ENCODE measurements at places on chromosomes 7 and 10. TPM values are rescaled to one million over a fixed set of nuclear protein-coding genes. Genes with fewer than 3 reads are reported as not detected.
A peak's percentile ranks its signal among the peaks of the same experiment; 100 is the strongest.

DNA sequence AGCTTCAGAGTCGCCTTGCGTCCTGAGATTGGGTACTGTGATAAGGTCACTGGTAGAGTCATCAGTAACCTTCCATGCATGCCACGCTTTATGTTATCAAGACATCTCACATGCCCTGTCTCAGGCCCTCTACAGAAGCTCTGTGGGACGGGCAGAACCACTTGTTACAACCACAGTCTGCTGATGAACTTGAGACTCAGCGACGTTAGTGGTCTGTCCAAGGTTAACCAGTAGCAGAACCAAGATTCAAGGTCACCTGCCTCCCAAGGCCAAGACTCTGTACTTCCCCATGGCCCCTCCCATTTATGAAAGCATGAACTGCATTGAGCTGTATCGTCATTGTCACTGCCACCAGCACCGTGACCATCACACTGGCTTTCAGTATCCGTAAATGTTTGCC is 15.0 kb downstream of the IQCE start:
- DNase-seq, result no peak

- no peak for DNase-seq
These were observed 70.0 kb upstream of the SFMBT2 start for GRCh38 chr10:7480742-7481367.

GRCh38 chr10:119395280-119396007 is 147.1 kb downstream of the RGS10 start:
- peak; percentile 79 for DNase-seq

DNA sequence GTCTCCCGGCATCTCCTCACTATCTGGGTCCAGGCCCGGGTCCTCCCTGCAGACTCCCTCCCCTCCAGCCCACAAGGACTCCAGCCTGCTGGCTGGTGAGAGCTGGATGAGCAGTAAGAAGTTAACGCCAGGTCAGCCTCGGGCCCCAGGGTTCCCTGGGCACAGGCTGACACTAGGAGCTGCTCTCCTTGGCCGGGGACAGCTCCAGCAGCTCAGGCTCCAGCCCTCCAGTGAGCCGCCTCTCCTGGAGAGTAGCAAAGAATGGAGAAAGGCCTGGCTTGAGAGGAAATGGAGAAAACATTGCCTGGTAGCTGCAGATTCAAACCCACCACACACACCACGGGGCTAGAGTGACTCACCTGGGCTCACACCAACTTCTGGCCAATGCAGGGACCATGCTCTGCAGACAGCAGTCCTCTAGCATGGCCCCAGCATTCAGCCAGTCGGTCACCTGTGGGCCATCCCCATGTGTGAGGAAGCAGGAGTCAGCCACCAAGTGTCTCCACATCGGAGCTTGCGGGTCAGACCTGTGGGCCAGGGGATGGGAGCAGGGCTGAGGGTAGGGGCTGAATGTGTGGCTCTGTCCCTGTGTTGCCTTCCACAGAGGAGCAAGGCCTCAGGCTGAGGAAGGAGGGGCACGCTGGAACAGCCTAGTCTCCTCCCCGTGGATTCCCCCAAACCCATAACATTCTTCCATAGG is 6.5 kb downstream of the SAP25 start:
- no peak for DNase-seq

DNA sequence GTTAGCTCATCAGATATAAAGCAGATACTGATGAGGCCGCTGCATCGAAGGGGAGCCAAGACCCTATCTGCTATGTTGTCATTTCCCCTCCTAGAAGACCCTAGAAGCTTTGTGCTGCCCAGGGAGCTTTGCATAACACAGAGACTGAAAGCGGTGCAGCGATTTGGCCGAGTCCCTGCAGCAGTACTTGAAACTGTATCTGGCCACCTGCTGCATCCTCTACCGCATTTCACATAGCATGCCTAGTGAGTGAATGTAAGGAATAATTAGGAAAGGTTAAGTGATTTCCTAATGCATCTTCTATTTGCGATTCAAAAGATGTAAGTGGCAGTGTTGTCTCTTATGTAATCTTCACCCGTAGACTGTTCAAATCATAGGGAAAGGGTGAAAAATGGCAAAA is 106.7 kb downstream of the LRMDA start:
- no peak for DNase-seq

GRCh38 chr10:14063531-14064285 is 267.0 kb downstream of the FRMD4A start:
- no peak for DNase-seq

DNA sequence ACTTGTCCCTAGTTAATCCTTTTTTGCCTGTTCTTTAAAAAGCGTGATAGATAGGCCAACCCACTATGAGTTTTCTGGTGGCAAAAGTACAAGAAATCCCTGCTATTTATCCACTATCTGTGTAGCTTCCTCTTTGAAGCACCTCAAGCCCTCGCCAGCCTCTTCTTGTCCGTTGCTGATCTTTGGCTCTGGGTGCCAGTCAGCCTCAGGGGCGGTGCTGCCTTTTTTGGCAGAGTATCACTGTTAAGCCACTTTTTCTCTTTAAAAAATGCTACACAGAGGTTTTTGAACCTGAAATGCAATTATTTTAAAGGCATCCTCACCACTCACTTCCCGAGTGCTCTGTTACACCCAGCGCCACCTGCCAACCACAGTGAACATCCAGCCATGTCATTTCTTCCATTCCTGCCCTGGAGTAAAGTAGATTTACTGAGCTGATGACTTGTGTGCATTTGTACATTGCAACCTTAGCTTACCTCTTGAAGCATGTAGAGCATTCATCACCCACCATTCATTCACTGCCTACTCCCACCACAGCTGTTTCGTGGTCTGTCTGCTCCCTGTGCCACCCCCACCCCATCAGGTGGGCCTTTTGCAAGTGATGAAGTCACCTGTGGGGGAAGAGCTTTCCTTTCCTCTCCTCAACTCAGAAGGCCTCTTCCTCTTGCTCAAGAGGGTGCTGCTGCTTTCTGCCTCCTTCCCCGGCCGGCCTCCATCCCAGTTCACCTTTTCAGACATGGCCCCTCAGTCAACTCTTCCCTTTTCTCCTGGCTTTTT is 414.2 kb upstream of the GALNT17 start:
- no peak for DNase-seq

Gene RASA4B
- total RNA-seq, result 59.3 TPM

Data from sciatic nerve (tissue), 2 donors.